ENCODE measurements at places on chromosomes 16 and 17.

DNA sequence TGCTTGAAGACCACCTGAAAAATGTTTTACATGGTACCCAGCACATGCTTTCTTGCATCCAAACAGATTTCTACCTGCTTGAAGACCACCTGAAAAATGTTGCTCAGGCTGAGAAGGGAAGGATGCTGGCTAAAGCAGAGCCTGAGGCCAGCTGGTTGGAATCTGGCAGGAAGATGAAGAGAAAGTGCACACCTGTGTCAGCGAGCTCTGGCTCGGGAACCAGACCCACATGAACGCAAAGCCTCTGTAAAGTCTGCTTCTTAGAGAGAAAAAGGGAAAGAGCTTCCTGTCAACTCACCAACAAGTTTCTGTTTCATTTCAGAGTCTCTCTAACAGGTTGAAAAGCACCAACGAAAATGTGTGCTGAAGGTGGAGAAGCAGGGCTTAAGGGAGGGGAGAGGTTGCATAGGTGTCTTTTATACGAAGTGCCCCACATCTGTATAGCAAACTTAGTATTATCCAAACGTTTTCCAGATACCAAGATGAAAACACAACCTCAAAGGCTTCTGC lies 226.0 kb downstream of the TOX3 start:
- H3K27ac ChIP-seq: no peak overlapping the region
- no peaks in the 10 kb centered on the region for H3K4me1 ChIP-seq
- no peaks in the 10 kb centered on the region for H3K27me3 ChIP-seq
- H3K4me3 ChIP-seq: no peak overlapping the region

DNA sequence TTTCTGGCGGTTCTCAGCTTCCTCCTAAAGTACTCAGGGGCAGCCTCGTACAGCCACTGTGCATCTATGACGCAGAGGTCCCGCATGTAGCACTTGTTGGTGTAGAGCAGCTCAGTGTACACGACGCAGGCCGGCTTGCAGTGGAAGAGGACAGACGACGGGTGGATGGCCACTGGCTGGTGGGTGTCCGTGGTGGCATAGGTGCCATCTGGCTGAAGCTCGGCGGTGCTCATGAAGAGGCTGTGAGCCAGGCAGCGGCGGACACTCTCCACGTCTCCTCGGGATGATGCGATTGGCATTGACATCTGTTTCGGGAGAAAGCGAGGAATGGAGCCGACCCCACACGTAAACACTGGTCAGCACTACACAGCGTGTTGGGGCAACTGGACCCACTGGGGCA lies 5.3 kb upstream of the C1QBP start:
- no peak overlapping the region for H3K27ac ChIP-seq
- peak; percentile 29 for DNase-seq
- H3K27me3 ChIP-seq: no peaks in the 10 kb centered on the region
- peaks cover 13% of the 10 kb centered on the region for H3K4me1 ChIP-seq

DNA sequence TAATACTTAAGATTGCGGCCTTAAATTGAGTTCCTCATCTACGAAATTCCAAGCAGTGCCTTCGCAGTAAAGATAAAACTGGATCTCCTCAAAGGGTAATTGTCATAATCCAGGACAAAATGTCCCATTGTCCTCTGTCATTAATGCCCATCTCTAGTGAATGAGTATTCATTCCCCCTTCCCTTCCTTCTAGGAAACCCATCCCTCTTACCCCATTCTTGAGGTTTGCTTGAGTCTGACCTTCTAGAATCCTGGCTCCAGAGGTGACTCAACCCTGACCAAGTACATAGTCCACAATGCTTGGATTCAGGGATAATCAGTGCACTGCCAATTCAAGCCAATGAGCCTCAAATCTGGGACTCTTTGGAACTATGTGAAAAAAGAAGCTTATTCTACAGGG lies 47.0 kb upstream of the MAF start:
- no peaks in the 10 kb centered on the region for H3K4me1 ChIP-seq
- H3K27me3 ChIP-seq: no peaks in the 10 kb centered on the region
- H3K36me3 ChIP-seq: no peaks in the 10 kb centered on the region
- no peak for DNase-seq
- H3K4me3 ChIP-seq: no peak overlapping the region
- H3K27ac ChIP-seq: no peak overlapping the region

GRCh38 chr16:48822431-48822830 lies 212.5 kb upstream of the N4BP1 start:
- no peaks in the 10 kb centered on the region for H3K36me3 ChIP-seq
- H3K4me3 ChIP-seq: no peak overlapping the region
- no peak for DNase-seq
- no peaks in the 10 kb centered on the region for H3K4me1 ChIP-seq

GRCh38 chr17:71936977-71937376 lies 183.8 kb upstream of the SOX9 start:
- H3K4me3 ChIP-seq: no peak overlapping the region
- H3K27me3 ChIP-seq: no peaks in the 10 kb centered on the region
- no peak for DNase-seq
- no peaks in the 10 kb centered on the region for H3K4me1 ChIP-seq
- H3K27ac ChIP-seq: no peak overlapping the region

- no peaks in the 10 kb centered on the region for H3K27me3 ChIP-seq
- no peaks in the 10 kb centered on the region for H3K4me1 ChIP-seq
- no peak overlapping the region for H3K4me3 ChIP-seq
- no peaks in the 10 kb centered on the region for H3K36me3 ChIP-seq
These were observed 5.9 kb upstream of the KCNJ18 start for GRCh38 chr17:21686165-21687015.

- no peak overlapping the region for H3K4me3 ChIP-seq
- H3K27ac ChIP-seq: no peak overlapping the region
- H3K27me3 ChIP-seq: no peaks in the 10 kb centered on the region
- DNase-seq: no peak
- no peaks in the 10 kb centered on the region for H3K4me1 ChIP-seq
These were observed 52.1 kb downstream of the IGF2BP1 start for GRCh38 chr17:49049265-49049664.
